ENCODE measurements at places on chromosomes 7 and 10. TPM values are rescaled to one million over a fixed set of nuclear protein-coding genes. Genes with fewer than 3 reads are reported as not detected.

PLOD3 gene
- total RNA-seq = 33.5 TPM

TMEM196 gene
- total RNA-seq = not detected

HPS1 gene
- total RNA-seq = 41.5 TPM

VAX1 gene
- total RNA-seq = not detected

All from nasal cavity respiratory epithelium epithelial cell of viscerocranial mucosa (primary cell).